ENCODE measurements at places on chromosomes 1 and 21. TPM values are rescaled to one million over a fixed set of nuclear protein-coding genes. Genes with fewer than 3 reads are reported as not detected.

HUNK gene
- total RNA-seq = 6.5 TPM

DISC1 gene
- total RNA-seq = 8.0 TPM

OR2AK2 gene
- total RNA-seq = not detected

DNA sequence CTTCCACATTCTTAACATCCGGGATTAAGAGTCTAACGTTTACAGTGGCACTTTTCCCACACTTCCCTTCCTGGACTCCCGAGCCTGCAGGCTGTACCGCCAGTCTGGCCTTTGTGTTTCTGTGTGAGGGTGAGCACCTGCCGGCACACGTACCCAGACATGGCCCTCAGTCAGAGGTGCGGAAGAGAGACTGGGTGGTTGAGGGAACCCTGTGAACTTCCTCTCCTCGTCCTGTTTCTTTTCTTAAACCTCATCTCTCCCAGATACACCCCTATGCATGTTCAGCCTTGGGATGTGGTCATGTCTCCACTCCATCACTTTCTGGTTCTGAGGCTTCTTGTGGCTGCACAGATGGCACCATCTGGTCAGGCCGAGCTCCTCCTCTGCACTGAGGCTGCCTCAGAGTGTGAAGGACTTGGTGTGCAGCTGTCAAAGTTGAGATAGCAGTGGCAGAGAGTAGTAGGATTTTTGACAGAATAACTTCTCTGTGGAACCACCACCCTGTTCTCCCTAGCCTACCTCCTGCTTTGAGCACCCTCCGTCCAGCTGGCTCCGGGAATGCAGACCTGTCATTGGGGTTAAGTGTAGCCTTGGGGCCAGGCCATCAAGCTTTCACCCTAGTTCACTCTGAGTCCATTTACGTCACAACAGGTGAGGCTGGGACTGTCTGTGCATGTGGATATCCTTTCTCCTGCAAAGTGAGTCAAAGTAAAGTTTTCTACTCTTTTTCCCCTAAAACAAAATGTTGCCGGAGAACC lies 31.4 kb downstream of the VASH2 start:
- H3K4me1 ChIP-seq = no peaks in the 10 kb centered on the region
- peak overlapping the region; percentile 30 for H3K27ac ChIP-seq
- DNase-seq = peak; percentile 38
- no peak overlapping the region for H3K4me3 ChIP-seq
- no peaks in the 10 kb centered on the region for H3K27me3 ChIP-seq
- peaks cover 5% of the 10 kb centered on the region for H3K36me3 ChIP-seq

GRCh38 chr1:2589431-2590232 lies 3.1 kb downstream of the PRXL2B start:
- no peak overlapping the region for H3K27ac ChIP-seq
- H3K36me3 ChIP-seq = no peaks in the 10 kb centered on the region
- H3K4me3 ChIP-seq = no peak overlapping the region
- no peaks in the 10 kb centered on the region for H3K27me3 ChIP-seq

DNA sequence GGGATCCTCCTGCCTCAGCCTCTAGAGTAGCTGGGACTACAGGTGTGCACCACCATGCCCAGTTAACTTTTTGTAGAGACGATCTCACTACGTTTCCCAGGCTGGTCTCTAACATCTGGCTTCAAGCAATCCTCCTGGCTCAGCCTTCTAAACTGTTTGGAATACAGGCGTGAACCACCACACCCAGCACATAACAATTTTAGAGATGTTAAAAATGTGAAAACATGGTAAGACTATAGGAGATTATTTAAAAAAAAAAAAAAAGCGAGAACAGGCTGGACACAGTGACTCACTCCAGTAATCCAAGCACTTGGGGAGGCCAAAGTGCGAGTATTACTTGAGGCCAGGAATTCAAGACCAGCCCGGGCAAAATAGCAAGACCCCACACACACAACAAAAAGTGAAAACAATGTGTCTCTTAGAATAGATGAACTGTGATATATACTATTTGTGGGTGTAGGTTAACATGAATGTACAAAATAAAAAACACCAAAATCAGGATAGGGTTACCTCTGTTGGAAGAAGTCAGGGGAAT lies 19.6 kb downstream of the CCDC18 start:
- no peak for DNase-seq
- H3K36me3 ChIP-seq = peaks cover 48% of the 10 kb centered on the region
- no peak overlapping the region for H3K27ac ChIP-seq
- peaks cover 3% of the 10 kb centered on the region for H3K4me1 ChIP-seq

- H3K4me3 ChIP-seq = peak overlapping the region; percentile 88
- no peaks in the 10 kb centered on the region for H3K36me3 ChIP-seq
- H3K27ac ChIP-seq = no peak overlapping the region
- DNase-seq = no peak
Observed at GRCh38 chr1:86396498-86396890, 371 bp upstream of the ODF2L start.

- H3K27me3 ChIP-seq = no peaks in the 10 kb centered on the region
- no peaks in the 10 kb centered on the region for H3K36me3 ChIP-seq
- no peak overlapping the region for H3K4me3 ChIP-seq
- H3K27ac ChIP-seq = no peak overlapping the region
- H3K4me1 ChIP-seq = no peaks in the 10 kb centered on the region
Observed at GRCh38 chr1:62406576-62406975, 30.3 kb upstream of the USP1 start.

GRCh38 chr1:44357710-44358109 lies 2.7 kb upstream of the ERI3 start:
- no peak overlapping the region for H3K27ac ChIP-seq
- H3K4me3 ChIP-seq = no peak overlapping the region
- H3K27me3 ChIP-seq = no peaks in the 10 kb centered on the region

All from endodermal cell (in vitro differentiated cells).